ENCODE measurements at places on chromosomes 11 and 22. TPM values are rescaled to one million over a fixed set of nuclear protein-coding genes. Genes with fewer than 3 reads are reported as not detected.

Gene HTR3B
- total RNA-seq: not detected

Gene GGTLC2
- total RNA-seq: not detected

Gene CDCA5
- total RNA-seq: 6.9 TPM

Gene CBX7
- 2.9 TPM for total RNA-seq

Gene POU2F3
- 1.1 TPM for total RNA-seq

- no peak for DNase-seq
These were observed 297.0 kb downstream of the CADM1 start for GRCh38 chr11:115207166-115207591.

DNA sequence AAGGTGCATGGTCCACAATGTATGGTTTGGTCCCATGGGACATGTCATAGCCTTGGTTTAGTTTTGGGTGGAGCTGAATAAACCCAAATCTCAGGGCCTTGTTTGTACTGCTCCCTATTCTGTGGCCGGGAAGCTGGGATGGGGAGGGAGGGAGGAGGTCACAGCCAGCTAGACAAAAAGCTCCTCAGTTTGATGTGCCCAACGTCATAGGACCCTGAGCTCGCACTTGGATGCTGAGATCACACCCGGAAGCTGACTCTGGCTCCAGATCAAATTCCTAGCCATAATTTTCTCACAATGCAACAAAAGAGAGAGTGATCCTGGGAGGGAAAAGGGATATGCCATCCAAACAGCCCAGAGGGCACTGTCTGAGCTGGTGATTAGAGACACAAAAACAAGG, 1.5 kb downstream of the HSPB2 start:
- no peak for DNase-seq

DNA sequence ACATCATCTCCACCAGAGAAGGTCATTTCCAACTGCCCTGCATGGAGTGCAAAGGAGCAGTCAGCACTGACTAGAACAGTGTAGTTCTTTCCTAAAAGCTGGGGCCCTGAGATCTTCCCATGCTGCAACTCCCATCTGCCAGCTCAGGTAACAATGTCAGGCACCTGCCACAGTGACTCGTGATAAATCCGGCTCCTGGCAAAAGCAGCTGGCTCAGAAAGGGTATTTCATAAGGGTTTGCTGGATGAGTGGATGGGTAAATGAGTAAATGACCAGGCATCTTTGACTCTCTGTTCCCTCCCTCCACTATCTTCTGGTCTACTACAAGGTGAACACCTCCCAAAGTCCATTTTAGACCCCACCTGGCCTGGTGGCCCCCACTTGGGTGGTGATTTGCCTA, 403.6 kb downstream of the NXPE2 start:
- DNase-seq: no peak

GRCh38 chr22:50694766-50695420, 22.3 kb downstream of the SHANK3 start:
- no peak for DNase-seq

DNA sequence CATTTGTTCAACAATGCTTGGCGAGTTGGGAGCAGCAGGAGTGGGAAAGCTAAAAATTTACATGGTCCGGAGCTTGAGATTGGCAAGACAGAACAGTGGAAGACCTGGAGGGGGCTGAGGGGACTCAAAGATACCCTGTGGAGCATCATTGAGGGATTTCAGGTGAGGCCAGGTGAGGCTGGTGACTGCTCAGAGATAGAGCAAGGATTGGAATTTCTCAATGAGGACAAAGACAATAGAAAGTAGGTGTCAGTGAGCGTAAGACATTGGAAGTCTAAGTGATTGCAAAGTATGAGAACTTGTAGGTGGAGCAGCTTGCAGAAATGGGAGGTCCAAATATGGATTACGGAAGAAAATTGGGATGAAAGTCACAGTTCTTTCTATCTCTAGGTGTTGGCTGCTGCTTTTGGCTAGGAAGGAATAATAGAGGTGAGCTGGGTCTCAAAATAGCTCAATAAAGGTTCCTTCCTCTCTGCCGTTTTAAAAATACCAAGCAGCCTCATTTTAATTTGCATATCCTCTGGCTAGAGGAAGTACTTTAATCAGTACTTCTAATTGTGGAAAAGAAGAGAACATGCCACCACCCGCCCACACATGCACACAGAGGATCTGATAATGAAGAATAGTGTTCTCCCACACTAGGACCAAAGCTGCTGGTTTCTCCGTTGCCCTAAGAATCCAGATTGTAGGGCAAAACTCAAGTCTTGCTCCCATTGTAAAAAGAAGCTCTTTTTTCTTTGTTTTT, 41.8 kb upstream of the SORL1-AS1 start:
- DNase-seq: no peak

All from kidney epithelial cell (primary cell).